Progenitor cell of endocrine pancreas (in vitro differentiated cells): ENCODE measurements at places on chromosomes 11 and 22. TPM values are rescaled to one million over a fixed set of nuclear protein-coding genes. Genes with fewer than 3 reads are reported as not detected.

GRCh38 chr22:49869086-49869830, 15.6 kb downstream of the ZBED4 start:
- DNase-seq = no peak

- no peak for DNase-seq
These were observed 28.4 kb downstream of the RELT start for GRCh38 chr11:73404506-73405145.

DNA sequence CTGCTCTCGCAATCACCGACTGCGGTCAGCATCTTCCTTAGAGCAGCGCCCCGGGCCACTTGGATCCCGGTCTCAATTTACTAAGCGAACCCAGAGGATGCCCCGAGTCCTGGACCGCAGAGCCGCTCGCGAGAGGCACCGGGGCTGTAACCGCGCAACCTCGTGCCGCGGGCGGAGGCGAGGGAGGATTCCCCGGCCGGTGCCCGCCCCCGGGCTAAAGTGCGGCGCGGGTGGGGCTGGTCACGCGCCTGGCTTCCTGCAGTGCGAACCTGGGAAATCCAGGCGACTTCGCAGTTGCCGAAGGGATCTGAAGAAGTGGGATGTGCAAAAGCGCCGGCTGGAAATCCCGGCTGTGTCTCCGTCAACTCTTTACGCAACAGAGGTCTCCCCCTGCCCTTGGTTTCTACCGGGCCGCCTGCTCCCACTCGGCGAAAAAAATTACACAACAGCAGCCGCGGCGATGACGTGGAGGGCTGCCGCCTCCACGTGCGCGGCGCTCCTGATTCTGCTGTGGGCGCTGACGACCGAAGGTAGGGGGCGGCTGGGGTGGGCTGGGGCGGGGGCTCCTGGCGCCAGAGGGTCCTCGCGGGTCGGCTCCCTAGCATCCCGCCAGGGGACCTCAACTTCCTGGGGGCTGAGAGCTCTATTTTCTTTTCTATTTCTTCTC, at the start of gene NCR3LG1:
Gene NCR3LG1 (plus strand): TSS at position 291 of the 667 bp plus-strand sequence. CDS start 170 bp downstream, at position 461.
- no peak for DNase-seq

GRCh38 chr11:17645190-17645970, 74.0 kb upstream of the MYOD1 start:
- no peak for DNase-seq

- no peak for DNase-seq
These were observed 85.0 kb upstream of the ANO1 start for GRCh38 chr11:69992943-69993694.

DNA sequence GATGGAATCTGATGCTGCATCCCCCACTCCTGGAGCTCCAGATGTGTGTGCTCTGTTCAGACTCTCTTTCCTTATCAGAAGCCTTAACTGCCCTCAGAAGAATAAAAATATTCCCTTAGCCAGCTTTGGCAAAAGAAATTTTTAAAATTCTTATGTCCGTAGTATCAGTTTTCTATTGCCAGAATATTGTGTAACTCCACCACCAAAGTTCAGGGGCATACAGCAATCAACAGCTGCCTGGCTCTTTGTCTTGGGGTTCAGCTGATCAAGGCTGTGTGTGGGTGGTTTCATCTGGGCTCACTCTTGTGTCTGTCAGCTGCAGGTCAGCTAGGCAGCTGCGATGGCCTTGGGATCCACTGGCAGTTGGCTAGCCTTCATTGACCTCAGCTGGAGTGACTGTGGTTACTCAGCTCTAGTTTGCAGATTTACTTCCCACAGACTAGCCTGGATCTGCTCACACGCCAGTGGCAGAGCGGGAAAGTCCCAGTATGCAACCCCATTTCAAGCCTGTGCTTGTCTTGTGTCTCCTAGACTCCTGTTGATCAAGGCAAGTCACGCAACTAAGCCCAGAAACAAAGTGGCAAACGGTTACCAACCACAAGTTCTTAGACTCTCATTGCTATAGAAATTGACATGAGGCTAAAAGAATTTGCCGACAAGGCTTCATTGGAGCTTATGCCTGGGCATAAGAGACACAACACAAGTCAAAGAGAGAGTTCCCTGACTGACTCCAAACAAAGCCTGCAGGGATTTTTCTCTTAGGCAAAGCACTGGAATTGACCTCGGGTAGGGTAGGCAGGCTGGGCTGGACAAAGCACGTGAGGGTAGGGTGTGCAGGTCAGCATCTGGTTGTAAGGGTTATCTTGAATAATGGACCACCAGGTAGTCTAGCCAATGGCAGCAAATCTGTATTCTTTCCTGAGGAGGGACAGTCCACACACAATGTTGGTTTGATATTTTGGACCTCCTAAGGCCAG, 7.5 kb downstream of the TMEM138 start:
- DNase-seq = no peak

- no peak for DNase-seq
These were observed 31.2 kb downstream of the ALG9 start for GRCh38 chr11:111840143-111840542.

Gene CD3E
- total RNA-seq = not detected in 2 replicates

Gene NXPE4
- not detected in 2 replicates for total RNA-seq

Gene SPTBN2
- 54.0 and 55.0 TPM in 2 replicates for total RNA-seq

Gene GGTLC2
- not detected in 2 replicates for total RNA-seq

Gene SERHL2
- 0.69 and 1.0 TPM in 2 replicates for total RNA-seq
